ENCODE measurements at places on chromosomes 6 and 20.

DNA sequence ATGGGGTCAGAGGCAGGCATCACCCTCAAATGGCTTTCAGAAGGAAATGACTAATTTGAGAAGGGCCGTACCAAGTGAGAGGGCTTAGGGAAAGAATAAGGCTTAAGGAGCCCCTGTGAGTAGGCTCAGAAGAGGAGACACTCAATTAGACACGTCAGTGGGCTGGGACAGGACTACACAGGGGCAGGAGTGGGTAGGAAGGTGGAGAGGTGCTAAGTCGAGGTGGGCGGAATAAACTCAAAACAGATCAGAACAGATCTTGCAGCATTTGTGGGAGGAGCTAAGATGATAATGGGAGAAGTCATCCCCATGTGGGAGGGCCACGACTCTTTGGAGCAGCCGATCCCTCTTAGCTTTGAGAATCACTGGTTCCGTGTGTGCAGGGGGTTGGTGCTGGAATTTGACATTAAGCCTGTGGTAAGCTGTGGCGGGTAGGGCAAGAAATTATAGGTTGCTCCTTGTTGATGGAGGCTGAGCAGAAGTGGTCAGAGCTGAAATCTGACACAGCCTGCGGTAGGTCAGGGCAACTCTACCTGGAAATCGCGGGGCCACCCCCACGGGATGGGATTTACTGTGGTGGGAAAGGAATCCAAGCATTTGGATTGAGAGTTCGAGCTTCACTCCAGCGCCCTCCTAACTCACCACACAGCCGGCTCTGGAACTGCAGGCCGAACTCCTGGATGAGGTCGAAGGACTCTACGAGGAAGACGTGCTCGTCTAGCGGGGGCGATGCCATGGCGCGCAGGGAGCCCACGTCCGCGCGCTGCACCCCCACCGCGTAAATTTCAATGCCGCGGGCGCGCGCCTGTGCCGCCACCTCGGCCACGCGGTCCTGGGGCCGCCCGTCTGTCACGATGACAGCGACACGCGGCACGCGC is 2.8 kb upstream of the RBPJL start:
- no peak for DNase-seq

GRCh38 chr20:5797843-5798462 is 47.8 kb downstream of the SHLD1 start:
- DNase-seq = no peak

- DNase-seq = no peak
Measured at GRCh38 chr6:149925253-149925973, 2.5 kb upstream of the RAET1G start.

GRCh38 chr6:167529444-167530335 is 204.8 kb downstream of the TTLL2 start:
- DNase-seq = no peak

DNA sequence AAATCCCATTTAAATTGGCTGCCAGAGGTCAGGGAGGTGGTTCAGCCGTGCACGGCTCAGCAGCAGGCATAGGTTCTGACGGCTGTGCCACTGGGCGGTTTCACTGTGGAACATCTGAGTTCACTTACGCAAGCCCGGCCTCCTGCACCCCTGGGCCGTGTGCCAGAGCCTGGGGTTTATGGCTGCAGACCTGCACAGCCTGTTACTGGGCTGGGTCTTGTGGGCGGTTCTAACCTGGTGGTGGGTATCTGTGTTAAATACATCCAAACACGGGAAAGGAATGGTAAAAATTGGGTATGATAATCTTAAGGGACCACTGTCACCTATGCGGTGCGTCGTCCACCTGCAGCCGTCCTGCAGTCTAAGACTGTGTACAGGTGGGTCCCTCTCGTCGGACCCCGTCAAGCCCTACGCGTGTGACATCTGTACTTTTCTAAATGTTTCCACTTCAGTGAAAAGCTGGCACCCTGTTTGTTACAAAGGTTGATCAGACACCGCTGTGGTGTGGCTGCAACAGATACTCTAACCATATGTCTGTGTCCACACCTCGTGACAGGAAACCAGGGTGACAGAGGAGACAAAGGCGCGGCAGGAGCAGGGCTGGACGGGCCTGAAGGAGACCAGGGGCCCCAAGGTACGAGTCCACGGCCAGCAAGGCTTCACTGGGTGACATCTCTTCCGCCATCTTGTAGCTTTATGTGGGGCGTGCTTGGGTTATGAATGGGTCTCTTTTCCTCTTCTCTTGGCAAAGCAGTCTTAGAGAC is 21.5 kb downstream of the COL9A3 start:
- DNase-seq = no peak

- peak; percentile 75 for DNase-seq
Measured at GRCh38 chr6:11064836-11065235, 20.7 kb upstream of the ELOVL2 start.

GRCh38 chr6:37103169-37104039 is 66.5 kb upstream of the PIM1 start:
- peak; percentile 46 for DNase-seq

DNA sequence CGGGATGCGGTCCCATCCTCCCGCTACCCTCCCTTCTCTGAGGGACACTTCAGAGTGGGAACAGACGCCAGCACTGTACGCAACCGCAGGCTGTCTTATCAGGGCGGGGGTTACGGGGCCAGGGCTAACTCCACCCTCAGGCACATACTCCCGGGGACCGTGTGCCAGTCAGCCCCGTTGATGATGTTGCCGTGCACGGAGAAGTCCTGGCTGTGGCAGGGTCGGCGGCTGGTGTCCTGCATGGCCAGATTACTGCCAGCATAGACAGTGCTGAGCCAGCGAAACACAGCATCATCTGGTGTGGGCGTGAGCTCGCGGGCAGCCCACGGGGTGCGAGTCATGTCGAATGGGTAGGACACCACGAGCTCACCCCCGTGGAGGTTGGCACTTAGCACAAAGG is 5.0 kb downstream of the CPXM1 start:
- DNase-seq = no peak
